Endodermal cell (in vitro differentiated cells): ENCODE measurements at places on chromosomes 5 and 9.

DNA sequence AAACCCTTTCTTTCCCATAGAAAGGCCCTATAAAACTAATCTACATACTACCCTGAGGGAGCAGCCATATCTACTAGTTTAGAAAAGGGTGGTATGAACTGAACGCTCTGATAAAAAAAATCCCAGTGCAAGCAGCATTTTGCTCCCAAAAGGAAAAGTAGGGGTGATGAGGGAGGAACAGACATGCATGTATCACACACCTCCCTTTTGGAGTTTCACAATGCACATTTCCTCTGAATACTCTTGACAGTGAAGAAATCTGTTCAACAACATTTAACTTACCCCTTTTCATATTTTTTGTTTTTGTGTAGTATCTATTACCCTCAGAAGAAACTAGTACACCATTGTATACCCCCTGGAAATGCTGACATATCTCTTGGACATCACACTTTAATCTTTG is 411.4 kb downstream of the MAT2B start:
- no peak for DNase-seq

DNA sequence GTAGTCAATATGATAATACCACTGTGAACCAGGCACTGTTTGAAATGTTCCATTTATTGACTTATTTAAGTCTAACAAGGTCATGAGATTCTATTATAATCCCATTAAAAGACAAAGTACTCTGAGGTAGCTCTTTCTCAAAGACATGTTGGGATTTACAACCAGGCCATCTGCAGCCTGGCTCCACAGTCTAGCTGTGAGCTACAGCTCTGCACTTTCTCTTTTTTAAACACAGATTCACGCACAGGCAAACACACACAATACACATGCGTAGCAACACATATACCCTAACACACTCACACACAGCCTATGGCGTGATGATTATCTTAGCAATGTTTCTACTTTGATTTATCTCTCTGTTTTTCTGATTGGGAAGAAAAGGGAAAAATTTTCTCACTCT is 174.3 kb downstream of the PRR16 start:
- DNase-seq = no peak

GRCh38 chr5:67182301-67182790 is 14.3 kb downstream of the CD180 start:
- peak; percentile 82 for DNase-seq

GRCh38 chr9:79660615-79661014 is 88.8 kb downstream of the TLE4 start:
- DNase-seq = no peak

DNA sequence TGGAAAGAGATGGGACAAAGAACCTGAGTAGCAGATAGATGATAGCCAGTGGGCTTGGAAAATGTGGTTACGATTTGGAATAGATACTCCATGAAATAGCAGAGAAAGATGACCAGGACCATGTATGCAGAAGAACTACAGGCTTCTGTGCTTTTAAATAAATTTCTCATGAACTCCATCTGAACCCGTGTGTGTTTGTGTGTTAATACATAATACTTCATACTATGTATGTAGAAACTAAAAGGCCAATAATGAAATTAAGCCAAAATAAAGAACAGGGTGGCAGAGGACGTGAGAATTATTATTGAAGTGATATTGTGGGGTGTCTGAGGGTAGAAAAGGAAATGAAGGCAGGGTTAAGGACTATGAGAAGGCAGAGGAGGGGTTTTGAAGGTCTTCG is 385.1 kb upstream of the RPS23 start:
- DNase-seq = no peak

DNA sequence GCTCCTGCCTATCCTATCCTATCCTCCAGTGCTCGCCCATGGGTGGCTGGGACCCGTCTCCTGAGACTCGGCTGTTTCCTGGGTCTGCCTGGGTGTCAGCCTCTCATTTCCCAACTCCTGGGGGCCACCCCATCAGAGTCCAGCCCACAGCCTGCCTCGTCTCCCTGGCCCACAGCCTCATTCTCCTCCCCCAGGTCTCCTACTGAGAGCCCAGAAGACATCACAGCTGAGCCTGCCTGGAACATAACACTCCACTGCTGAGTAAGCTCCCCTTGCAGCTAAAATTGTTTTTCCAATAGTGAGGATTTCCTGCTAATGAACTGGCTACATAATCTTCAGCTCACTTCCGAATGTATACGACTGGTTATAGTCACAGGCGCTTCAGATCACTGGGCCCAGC is 95.3 kb downstream of the TTLL11 start:
- peak; percentile 48 for DNase-seq

GRCh38 chr5:157917899-157918809 is 59.2 kb upstream of the CLINT1 start:
- peak; percentile 93 for DNase-seq

DNA sequence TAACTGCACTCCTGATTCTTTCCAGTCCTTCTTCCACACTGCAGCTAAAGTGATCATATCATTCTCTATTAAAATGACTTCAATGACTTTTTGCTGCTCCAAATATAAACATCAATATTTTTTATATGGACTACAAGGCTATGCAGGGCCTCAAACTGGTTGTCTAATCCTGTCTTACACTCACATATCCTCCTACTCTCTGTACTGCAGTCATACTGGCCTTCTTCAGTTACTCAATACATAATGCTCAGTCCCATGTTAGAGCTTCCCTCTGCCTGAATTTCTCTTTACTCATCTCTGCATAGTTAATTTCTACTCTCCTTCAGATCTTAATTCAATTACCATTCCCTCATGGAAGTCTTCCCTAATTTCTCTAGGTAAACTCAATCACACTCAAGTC is 3.4 kb downstream of the MEIKIN start:
- DNase-seq = no peak

GRCh38 chr9:121671612-121672155 is 20.2 kb downstream of the DAB2IP start:
- no peak for DNase-seq

DNA sequence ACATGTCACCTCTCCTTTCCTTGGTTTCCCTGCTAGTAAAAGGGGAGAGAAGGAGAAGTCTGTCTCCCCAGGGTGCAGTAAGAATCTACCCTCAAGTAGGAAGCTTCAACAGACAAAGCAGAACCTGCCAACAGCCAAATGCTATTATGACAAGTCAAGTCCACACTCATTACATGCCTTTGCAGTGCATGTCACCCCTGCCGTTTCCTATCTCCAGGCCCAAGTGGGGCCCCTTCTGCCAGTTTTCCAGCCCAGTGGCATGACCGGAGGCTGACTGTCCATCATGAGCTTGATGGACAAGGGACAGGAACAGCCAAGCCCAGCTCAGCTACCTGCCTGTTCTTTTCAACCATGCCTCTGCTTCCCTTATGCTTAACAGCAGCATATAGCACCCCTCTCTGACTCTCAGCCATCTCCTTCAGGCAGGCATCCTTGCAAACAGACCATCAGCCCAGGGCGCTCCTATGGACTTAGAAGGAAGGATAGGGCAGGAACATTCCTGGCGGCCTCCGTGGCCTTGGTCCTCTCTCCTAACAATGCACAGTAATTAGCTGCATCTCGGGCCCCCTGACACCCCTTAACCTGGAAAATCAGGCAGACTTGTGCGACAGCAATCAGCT is 107.2 kb upstream of the RAD23B start:
- no peak for DNase-seq

GRCh38 chr9:112074250-112075008 is 100.7 kb downstream of the SUSD1 start:
- DNase-seq = peak; percentile 85

DNA sequence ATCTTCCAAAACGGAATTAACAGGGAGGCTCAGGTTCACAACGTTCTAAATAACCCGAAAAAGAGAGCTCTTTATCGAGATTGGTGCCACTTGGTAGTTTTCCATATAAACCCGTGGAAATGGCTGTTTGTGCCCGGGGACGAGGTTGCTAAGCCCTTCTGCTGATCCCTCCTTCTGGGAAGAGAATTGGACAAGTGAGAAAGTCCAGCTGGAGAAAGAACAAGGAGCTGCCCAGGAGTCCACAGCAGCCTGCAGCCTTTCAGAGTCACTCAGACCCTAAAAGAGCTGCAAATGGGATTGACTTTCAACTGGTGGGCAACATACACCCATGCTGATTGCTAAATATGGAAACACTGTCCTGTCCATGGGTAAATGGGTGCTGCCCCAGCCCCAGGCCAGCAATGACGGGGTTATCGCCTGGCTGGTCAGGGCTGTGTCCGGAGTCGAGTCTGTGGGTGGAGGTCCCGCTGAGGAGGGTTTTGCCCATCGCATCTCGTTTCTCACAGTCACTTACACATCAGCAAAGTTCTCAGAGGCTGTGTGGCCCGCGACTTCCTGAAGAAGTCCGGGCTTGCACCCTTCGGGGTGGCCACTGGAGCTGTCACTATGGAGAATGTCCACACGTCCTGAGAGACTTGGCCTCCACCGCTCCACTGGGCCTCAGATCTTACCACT is 40.7 kb upstream of the HSD17B3 start:
- no peak for DNase-seq

DNA sequence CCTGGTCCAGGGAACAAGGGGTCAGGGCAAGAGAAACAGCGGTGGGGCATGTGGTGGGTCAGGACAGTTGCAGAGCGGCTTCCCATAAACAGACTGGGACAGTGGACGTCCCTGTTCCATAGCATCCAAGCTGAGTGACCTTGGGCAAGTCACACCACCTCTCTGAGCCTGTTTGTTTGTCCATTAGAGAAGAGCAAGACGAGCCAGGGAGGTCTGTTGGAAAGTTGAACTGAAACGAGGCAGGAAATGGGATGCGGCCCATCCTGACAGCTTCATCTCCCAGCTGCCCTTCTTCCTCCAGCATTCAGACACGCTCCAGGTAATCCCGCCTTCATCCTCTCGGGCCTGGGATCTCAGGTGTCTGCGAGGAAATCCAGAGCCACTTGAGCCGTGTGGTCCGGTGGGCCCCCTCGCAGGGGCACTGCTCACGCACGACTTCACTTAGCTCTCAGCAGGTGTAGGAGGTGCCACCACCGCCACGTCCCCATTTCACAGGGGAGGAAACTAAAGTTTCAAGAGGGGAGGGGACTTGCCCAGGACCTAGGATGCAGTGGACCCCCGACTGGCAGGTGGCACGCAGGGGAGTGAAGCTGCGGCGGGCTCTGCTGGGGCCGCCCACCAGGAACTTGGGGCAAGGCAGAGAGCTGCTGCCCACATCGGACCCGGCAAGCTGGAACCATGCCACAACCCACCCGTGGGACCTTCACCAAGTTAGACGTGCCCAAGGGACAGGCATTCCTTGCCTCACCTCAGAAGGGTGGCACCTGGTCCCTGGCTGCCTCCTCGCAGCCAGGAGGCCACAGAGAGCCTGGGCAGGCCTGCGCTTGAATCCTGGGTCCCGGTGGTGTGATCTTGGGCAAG is 13.0 kb downstream of the PTGES2 start:
- peak; percentile 50 for DNase-seq

DNA sequence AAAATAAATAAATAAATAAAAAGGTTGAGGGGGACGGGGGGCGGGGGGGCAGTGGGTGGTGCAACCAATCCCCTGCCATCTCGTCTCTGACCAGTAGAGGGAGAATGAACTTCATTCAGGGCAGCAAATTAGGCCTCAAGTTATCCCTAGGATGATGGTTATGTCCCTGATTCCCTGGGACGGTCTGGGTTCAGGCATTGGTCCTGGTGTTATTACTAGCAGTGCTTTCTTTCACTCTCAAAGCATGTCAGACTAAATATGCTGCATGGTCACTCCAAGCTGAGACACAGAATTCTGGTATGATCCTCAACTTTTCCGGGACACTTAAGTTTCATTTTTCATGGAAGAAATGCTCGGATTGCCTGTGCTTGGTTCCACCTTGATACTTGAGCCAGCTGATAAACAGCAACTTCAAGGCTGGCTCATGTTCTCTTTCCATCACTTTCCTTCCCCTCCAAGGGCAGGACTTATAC is 59.4 kb downstream of the DAP start:
- peak; percentile 78 for DNase-seq

DNA sequence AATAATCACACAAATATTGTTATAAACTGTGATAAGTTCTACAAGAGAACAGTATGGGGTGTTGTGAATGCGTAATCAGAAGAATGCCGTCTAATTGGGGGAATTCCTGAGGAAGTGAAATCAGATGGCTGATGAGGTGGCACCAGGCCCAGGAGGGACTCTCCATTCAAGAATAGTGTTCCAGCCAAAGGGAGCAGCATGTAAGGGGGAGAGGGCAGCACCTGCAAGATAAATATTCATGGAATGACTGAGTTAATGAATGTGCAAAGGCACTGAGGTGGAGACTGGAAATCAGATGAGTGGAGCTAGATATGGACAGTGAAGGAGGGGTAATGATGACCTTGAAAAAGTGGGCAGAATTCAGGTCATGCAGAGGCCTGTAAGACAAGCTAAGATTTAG is 250.6 kb downstream of the ARRDC3 start:
- no peak for DNase-seq

GRCh38 chr5:40679148-40679912 is 385 bp upstream of the PTGER4 start:
- peak; percentile 96 for DNase-seq

DNA sequence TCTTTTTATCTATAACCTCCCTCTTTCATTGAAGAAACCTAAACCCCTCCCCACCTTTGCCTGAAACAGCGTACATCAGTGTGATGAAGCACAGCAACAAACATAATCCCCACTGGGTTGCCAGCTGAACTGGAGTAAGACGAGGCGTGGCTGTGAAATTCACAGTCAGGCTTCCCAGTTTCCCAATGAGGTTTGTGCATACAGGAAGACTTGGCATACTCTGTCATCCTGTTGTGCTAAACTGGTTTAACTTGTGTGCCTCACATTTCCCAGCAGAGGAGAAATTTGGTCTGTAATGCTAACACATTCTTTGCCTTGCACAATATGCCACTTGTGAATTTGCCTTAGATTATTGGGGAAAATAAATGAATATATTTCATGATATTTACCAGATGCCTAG is 121.5 kb downstream of the SV2C start:
- peak; percentile 86 for DNase-seq

GRCh38 chr5:5883146-5883545 is 460.7 kb downstream of the ICE1 start:
- DNase-seq = no peak

DNA sequence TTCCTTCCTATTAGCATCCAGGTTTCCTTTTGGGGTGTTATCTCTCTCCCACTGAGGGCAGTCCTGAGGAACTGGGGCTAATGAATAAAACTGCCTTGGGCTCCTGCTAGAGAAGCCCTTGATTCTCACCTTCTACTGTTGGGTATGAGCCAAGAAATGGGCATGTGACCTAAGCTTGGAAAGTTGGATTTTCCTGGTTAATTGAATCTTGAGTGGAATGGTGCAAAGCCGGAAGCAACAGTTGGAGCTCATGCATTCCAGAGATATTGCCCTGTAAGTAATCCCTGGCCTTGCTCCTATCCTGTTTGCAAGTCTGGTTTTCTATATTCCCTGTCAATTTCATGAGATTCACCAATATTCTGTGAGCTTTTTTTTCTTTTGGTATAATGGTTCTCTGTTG is 158.5 kb upstream of the ELL2 start:
- DNase-seq = no peak
